GF-D8 (cell line): ENCODE measurements at places on chromosomes 3 and 15.

- DNase-seq = no peak
Measured at GRCh38 chr3:19891740-19892139, 42.3 kb downstream of the EFHB start.

GRCh38 chr15:58608711-58609110, 140.8 kb downstream of the ADAM10 start:
- no peak for DNase-seq

DNA sequence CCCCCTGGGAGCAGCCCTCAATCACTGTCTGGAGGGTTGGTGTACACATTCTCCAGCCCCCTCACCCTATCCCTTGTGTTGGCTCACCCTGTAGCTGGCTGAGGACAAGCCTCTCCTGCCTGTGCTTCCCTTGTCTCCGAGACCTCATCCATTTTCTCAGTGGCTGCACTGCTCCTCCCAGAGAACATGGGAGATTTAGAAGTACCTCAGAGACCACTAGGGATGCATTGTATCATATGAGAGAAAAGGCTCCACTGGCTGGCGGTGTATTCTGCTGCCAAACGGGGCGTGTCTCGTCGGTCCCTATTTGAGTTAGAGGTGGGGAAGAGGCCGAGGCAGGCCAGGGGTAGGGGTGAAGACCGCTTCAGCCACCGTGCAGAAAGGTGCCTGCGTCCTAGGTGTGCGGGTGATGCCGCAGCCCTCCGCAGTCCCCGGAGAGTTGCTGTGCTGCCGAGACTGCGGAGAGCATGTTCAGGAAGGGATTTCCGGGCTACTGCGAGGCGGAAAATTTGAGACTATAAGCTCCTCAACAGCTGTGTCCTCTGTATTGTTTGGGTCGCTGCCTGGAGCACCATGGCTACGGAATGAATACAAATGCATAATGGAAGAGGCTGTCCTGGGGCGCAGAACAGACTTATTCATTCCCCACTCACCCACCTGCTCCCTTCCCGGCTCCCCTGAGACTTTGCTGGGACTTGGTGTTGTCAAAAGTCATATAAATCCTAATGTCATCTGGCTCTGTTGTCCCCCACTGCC, 43.8 kb downstream of the SPSB4 start:
- DNase-seq = no peak

- no peak for DNase-seq
Measured at GRCh38 chr3:13825311-13825579, 54.6 kb downstream of the WNT7A start.

DNA sequence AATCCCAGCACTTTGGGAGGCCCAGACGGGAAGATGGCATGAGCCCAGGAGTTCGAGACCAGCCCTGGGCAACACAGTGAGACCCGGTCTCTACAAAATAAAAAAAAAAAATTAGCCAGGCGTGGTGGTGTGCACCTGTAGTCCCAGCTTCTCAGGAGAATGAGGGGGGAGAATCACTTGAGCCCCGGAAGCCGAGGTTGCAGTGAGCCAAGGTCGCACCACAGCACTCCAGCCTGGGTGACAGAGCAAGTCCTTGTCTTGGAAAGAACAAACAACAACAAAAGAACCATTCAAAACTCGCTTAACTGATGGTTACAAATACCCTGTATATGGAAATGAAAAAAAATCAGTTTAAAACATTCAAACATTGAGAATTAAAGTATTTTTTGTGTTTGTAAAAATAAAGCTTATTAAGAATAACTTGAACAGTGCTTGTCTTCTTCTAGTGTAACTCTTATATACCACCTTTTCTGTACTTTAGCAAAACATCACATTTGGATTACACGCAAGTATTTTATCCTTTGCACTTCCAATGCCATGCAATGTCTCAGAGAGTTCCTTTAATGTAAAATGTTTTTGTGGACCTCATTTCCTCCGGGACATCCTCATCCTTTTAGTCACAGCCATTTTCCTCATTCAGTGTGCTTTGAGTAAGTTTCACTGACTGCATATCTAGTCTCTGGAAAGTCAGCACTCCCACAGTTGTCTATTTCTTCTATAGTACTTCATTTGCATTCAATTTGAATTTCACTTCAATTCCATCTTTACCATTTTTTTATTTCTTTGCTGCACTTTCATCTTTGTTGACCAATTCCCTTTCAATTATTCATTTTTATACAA, 113.0 kb upstream of the GOLGA8J start:
- DNase-seq = no peak

DNA sequence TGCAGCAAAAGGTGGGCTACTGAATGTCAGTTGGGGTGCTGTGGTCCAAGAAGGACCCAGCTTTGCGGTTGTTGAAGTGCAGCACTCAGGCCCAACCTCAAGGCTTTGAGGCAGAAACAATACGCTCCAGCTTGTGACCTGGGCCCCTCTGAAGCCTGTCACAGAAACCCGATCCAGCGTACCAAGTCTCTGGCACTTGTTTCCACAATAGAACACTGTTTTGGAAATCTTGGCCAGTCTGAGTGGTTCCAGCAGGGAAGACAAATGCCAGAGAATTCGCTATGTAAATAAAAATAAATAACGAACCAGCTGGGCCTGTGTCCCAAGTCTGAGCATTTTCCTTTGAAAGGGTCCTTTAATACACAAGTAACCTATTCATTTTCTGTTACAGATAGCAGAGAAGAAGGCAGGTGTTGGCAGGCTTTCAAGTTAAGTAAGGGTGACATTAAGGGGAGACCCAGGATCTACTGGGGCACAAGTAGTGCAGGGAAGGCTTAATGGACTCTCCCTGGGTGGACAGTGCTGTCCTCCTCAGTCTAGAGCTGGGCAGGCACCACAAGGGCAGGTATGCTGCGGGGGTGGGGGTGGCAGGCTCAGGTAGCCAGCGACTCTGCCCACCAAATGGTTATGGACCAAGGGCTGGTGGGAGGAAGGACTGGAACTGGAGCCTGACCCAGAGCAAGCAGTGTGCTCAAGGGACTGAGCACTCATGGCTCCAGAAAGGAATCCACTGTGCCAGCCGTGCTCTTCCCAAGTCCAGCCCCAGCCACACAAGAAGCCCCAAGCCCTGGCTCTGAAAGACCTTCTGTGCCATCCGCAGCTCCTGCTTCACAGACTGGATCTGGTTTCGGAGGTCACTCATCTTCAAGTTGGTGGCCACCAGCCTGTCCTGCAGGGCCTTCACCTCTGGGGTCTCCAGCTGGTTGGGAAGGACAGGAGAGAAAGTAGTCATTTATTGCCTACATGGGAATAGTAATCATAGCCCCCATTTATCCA, 26.3 kb downstream of the CCDC13 start:
- no peak for DNase-seq

- no peak for DNase-seq
Measured at GRCh38 chr3:52809662-52810377, 15.2 kb downstream of the ITIH3 start.

GRCh38 chr3:111128884-111129283, 57.3 kb downstream of the NECTIN3 start:
- no peak for DNase-seq

GRCh38 chr3:59027607-59028006, 22.2 kb downstream of the CFAP20DC start:
- DNase-seq = no peak

DNA sequence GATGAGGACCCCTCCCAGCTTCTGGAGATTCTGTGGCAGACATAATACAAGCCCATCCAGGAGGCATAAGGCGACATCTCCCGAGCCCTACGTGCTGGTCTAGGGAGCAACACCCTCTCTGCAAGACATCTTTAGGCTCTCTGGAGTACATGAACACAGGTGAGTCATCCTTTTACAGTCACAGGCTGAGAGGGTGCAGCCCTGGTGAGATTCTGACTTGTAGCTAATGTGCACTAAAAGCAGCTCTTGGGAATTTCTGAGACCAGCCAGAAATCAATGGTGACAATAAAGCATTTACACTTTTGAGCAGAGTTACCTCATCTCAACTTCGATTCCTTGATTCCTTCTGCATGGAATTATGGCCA, 131.1 kb downstream of the XXYLT1 start:
- DNase-seq = no peak

DNA sequence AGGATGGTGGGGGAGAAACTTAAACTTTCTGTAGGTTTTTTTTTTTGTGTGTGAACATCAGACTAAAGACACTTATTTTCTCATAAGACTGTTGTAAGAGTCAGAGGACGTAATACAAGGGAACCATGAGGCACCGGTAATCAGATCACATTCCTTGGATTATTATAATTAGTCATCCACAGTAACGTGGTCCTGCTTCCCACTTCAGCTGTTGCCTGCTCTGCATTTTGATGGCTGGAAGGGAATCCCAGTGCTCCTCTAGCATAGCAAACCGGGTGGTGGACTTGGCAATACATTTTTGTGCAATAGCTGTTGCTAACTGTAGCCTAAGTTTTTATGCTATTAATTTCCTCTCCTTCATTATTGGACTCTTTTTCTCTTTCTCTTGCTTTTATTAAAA, 294.8 kb downstream of the NR2F2 start:
- DNase-seq = no peak

DNA sequence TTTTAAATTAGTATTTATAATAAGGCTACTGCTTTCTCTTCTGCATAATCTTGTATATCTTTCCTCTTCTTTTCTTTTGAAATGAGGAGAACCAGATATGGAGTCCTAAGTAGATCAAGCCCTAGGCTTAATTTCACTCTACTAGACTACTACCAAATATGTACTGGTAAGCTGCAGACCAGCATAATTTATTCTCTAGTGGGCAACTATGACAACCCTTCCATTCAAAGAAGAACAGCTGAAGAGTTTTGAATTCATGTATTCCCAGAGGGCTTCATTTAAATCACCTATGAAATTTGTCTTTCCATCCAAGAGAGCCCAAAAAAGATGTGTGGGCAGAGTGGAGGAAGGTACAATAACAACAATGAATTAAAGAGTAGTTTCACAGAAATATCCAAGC, 10.0 kb downstream of the RAD18 start:
- no peak for DNase-seq
